Hair follicular keratinocyte (primary cell): ENCODE measurements at places on chromosomes 2 and 18. TPM values are rescaled to one million over a fixed set of nuclear protein-coding genes. Genes with fewer than 3 reads are reported as not detected.

Gene ZEB2
- total RNA-seq: 0.23 TPM in 1 of 2 replicates, not detected in the other

Gene ZNG1B
- 12.1 and 21.6 TPM in 2 replicates for total RNA-seq

Gene UGT1A8
- not detected in 2 replicates for total RNA-seq

Gene UPP2
- not detected in 2 replicates for total RNA-seq

Gene TMEM198
- total RNA-seq: 0.47 and 1.7 TPM in 2 replicates
